ENCODE measurements at places on chromosomes 12 and 14.

DNA sequence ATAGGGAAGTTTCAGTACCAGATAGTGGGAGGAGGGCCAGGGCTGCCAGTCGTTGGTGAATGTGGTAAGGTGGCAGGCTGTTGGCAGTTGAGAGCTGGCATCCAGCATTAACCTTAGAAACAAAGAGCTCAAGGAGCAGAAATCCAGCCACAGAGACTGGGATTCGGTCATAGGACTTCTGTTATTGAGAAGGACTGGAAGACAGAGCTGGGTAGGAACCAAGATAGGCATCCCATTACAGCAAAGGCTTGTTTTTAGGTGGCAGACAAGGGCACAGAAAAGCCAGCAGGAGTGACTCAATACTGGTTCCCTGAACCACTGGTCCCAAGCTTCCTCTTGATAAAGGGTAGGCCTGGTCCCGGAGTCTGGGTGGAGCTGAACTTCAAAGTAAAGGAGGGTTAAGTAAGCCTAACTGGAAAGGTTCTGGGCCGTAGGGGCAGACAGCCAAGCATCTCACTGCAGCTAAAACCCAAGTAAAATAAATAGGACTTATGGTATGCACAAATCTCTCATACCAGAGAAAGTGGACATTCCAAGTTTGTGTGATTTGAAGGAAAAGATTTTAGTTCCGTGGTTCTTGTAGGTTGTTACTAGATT is 147.9 kb downstream of the ETV6 start:
- DNase-seq, result peak; percentile 48

DNA sequence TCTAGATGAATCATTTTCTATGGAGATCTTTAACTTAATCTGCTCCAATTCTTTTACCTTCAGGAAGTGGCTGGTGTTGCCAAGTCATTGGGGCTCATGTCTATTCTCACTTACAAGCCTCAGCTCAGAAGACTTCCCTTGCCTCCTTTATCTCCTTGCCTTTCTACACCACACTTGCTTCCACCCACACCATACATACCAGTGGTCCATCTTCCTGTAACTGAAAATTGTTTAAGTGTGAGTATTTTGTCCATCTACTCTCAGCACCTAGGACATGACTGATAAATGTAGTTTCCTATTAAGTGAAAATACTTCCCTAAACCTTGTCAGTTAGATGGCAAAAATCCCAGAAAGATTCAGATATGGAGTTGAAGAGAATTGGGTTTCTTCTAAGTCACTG is 199.7 kb upstream of the CPNE8 start:
- DNase-seq, result no peak

- peak; percentile 52 for DNase-seq
Observed at GRCh38 chr14:103949131-103949790, 6.9 kb upstream of the RD3L start.

- DNase-seq, result peak; percentile 52
Observed at GRCh38 chr12:53128780-53129569, 25.7 kb downstream of the SOAT2 start.

- no peak for DNase-seq
Observed at GRCh38 chr12:44088647-44089046, 252.8 kb downstream of the TMEM117 start.

DNA sequence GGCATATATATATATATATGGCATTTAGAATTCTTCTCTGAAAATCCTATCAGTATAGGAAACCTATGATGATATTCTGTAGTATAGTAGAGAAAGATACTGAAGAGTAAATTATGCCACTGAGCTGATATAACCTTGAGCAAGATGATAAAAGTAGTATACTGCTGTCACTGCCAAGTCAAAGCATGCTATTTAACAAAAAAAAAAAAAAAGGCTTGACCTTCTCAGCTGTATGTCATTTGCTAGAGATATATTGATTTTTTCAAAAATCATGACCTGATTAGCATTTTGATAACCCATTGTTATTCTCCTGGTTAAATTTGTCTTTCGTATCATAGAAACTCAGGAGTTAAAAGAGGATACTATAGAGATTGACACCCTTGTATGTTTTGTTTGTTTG is 299.4 kb downstream of the ADAMTS20 start:
- no peak for DNase-seq

- DNase-seq, result no peak
Observed at GRCh38 chr14:69331206-69331605, 66.9 kb downstream of the ERH start.

GRCh38 chr12:15684896-15685658 is 104.1 kb downstream of the EPS8 start:
- no peak for DNase-seq

- DNase-seq, result no peak
Observed at GRCh38 chr12:103994235-103994634, 28.6 kb downstream of the TDG start.

GRCh38 chr12:78703820-78704525 is 160.6 kb upstream of the SYT1 start:
- DNase-seq, result no peak

DNA sequence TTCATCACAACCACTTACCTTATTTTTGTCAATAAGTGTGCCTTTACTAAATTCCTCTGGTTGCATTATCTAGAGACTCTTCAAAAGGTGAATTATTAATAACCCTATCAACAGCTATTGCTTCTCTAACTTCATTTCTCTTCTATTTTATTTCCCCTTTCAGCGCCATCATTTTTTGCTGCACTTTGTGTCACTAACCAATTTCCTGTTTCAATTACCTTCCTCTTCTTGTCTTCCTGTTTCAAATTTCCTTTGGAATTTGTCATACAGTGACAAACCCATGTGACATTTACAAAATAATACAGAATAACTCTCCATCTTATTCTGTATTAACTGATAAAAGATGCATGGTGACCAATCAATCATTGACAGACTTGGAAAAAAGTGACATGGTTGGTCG is 12.2 kb upstream of the CLEC2A start:
- DNase-seq, result no peak

- DNase-seq, result no peak
Observed at GRCh38 chr14:103259801-103260628, 74.0 kb upstream of the EIF5 start.

DNA sequence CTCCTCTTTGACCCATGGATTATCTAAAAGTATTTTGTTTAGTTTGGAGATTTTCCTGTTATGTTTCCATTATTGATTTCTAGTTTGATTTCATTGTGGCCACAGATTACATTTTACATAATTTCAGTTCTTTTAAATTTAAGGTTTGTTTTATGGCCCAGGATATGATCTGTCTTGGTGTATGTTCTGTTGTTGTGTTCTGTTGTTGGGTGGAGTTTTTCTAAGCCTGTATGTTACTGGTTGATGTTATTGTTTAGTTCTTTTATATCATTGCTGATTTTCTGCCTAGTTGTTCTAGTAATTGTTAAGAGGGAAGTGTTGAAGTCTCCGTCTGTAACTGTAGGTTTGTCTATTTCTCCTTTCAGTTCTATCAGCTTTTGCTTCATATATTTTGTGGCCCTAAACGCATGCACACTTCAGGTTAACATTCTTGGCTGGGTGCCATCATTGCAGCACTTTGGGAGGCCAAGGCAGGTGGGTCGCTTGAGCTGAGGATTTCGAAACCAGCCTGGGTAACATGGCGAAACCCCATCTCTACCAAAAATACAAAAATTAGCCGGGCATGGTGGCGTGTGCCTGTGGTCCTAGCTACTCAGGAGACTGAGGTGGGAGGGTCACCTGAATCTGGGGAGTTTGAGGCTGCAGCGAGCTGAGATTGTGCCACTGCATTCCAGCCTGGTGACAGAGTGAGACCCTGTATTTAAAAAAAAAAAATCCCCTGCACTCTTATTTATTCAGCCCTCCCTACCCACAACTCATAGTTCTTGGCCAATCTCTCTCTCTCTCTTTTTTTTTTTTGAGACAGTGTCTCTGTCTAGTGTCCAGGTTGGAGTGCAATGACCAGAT is 28.1 kb upstream of the CFL2 start:
- no peak for DNase-seq

- no peak for DNase-seq
Observed at GRCh38 chr12:42789808-42790760, 200.5 kb upstream of the PRICKLE1 start.

DNA sequence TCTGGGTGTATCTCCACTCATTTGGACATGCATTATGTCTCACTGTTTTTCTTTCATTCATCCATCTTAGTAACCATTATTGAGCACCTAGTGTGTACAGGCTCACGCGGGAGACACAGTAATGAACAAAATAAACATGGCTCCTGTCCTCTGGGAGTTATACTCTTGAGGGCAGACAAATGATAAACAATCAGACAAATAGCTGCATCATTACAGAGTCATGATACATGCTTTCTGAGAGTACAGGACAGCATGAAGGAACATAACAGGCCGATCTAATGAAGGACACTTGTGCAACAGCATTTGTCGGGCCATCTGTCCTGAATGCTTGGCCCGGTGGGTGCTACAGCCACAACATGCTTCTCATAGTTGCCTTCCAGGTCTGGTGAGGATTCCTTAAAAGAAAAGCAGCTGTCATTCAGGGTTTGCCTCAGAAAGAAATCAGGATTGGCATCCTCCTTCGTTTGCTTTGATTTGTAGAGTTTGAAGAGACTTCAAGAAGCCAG is 77.2 kb upstream of the EGLN3 start:
- DNase-seq, result no peak

- DNase-seq, result no peak
Observed at GRCh38 chr12:76784600-76785051, 20.7 kb downstream of the ZDHHC17 start.

DNA sequence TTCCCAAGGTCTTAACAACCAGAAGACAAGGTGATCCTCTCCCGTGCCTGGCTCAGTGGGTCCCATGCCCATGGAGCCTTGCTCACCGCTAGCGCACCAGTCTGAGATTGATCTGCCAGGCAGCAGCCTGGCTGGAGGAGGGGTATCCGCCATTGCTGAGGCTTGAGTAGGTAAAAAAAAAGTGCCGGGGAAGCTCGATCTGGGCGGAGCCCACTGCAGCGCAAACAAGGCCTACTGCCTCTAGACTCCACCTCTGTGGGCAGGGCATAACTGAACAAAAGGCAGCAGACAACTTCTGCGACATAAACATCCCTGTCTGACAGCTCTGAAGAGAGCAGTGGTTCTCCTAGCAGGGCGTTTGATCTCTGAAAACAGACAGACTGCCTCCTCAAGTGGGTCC is 104.0 kb downstream of the C14orf39 start:
- no peak for DNase-seq

GRCh38 chr12:41795051-41795600 is 349.5 kb downstream of the GXYLT1 start:
- no peak for DNase-seq

DNA sequence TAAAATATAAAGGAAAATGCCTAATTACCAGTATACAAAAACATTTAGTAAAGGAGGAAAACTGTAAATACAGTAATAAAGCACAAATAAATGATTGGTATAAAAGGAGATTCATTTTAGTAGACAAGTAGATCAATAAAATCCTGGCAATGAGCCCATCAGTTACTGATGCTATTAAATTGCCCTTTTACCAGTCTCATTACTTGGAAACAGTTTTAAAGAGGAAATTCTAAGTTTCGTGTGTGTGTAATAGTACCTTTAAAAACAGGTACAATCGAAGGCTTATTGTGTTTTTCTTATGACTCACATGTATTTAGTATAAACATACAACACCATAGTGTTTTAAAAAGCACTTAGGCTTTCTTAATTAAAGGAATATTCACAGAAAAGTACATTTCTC is 46.4 kb upstream of the SYT10 start:
- DNase-seq, result no peak

DNA sequence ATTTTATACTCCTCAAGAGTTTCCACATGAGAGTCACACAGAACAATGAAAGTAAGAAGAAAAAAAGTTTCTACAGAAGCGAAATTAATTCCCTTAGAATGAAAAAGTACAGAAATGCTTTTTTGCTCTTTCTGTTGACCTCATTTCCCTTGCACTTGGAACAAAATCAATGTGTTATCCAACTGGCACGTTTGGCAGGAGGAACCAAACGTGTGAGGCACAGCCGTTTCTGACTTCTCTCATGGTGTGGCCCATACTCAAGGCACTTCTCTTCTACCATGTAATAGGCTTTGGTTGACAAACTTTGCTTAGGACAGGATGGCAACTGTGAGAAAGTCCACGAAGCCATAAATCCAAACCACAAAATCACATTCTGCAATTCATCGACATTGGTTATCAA is 297.0 kb downstream of the FUT8 start:
- no peak for DNase-seq

- DNase-seq, result no peak
Observed at GRCh38 chr14:74910556-74910955, 12.5 kb downstream of the RPS6KL1 start.

DNA sequence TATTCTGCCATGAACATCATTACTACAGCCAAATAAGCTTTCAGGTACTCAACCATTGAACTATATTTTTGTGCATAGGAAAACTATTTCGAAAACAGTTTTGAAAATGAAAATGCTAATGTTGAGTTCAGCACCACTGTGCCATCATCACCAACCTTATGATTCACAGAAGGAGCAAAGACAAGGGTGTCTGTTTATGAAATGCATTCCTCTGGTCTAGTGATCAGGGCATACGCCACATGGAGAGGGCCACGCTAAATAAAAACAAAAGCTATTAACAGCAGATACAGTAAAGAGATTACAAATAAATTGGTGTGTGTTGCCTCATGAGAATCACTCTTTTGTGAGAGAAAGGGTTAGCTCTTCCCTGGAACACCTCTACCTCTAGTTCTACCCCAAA is 43.2 kb upstream of the BMAL2 start:
- no peak for DNase-seq

DNA sequence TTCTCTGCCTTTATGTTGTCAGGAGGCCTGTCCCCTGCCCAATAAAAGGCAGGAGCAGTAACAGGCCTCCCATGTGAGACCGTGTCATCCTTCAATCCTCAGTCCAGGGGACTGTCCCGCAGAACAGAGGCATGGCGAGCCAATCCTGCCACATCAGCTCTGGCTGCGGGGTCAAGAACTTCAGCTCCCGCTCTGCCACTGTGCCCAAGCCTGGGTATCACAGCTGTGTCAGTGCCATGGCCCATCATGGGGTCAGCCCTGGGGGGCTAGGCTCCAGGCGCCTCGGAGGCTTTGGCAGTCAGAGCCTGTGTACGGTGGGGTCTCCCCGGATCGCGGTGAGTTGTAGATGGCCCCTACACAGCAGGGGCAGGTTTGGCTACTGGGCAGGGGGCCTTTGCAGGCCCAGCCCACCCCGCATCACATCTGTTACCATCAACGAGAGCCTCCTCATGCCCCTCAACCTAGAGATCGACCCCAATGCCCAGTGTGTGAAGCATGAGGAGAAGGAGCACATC is 19.9 kb upstream of the KRT83 start:
- no peak for DNase-seq

Measured in suppressor macrophage (primary cell).